ENCODE measurements at places on chromosomes 5 and 9.

- no peak for DNase-seq
Measured at GRCh38 chr5:118326481-118327045, 661.8 kb downstream of the DTWD2 start.

DNA sequence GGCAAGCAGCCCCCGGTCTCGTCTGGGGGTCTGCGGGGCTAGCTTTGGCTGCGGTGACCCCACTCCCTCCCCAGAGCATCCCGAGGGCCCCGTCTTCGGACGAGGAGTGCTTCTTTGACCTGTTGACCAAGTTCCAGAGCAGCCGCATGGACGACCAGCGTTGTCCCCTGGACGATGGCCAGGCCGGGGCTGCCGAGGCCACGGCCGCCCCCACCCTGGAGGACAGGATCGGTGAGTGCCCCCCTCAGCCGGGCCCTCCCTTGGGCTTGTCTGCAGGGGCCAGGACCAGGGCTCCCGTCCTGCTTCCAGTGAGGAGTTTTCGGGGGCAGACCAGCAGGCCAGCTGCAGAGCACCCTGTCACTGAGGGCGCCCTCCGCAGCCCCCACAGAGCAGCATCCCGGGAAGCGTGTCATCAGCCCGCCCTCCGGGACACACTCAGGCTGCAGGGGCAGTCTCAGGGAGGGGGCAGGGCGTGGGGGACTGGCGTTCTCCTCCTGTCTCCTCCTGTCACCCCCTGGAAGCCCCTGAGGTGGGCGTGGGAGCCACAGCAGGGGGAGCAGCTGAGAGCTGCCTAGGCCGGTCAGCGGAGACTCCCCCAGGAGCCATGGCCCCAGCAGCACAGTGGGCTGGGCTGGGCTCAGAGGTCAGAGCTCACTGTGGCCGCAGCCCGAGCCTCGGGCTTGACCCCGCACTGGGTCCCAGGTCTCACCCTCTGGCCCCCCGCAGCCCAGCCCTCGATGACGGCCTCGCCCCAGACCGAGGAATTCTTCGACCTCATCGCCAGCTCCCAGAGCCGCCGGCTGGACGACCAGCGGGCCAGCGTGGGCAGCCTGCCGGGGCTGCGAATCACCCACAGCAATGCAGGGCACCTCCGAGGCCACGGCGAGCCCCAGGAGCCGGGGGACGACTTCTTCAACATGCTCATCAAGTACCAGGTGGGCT is 7.7 kb downstream of the DNLZ start:
- DNase-seq = no peak

DNA sequence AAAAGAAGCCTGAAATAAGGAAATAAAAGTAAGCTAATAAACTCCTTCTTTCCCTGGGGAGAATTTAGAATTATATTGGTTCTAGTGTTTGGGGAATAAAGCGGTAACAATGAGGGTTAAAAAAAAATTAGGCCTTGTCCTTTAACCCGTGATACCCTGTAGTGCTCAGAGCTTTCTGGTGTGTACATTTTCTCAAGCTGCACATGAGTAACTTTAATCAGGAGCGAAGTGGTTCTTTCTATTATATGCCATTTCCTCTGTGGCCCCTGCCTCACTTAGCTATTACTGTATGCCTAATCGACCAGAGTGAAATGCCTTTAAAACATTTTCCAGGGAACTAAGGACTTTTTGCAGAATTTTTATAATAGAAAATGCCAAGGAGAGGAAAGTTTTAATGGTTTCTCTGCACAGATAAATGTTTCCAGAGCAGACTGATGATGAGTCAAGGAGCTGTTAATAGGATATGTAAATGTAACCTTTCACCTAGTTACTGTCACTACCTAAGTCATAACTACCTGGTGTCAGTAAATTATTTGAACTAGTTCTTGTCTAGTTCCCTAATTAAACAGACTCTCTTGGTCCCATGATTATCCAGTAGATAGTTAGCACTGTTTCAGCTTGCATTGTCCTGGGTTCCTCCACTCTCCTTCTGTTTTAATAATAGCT is 7.6 kb downstream of the PAM start:
- DNase-seq = no peak

DNA sequence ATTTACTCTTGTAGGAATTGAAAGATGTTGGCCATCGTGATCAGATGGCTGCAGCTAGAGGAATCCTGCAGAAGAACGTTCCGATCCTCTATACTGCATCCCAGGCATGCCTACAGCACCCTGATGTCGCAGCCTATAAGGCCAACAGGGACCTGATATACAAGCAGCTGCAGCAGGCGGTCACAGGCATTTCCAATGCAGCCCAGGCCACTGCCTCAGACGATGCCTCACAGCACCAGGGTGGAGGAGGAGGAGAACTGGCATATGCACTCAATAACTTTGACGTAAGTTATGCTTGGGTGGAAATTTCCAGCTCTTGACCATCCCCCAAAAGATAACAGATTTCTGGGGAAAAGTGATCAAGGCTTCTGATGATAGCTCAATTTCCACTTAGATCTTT is 50.6 kb downstream of the LRRTM2 start:
- DNase-seq = no peak

DNA sequence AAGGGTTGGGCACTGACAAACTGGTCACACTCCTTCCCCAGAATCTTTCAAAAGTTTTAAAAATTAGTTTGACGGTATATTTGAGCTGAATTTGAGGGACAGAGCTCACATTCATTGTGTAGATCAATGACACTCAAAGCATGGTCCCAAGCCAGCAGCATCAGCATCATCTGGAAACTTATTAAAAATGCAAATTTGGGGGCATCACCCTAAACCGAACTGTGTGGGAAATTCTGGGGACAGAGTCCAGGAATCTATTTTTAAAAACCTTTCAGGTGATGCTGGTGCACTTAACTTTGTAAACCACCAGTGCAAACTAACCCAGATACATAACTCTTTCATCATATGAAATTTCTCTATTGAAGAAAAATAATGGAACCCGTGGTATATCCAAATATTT is 58.1 kb upstream of the MTAP start:
- no peak for DNase-seq

DNA sequence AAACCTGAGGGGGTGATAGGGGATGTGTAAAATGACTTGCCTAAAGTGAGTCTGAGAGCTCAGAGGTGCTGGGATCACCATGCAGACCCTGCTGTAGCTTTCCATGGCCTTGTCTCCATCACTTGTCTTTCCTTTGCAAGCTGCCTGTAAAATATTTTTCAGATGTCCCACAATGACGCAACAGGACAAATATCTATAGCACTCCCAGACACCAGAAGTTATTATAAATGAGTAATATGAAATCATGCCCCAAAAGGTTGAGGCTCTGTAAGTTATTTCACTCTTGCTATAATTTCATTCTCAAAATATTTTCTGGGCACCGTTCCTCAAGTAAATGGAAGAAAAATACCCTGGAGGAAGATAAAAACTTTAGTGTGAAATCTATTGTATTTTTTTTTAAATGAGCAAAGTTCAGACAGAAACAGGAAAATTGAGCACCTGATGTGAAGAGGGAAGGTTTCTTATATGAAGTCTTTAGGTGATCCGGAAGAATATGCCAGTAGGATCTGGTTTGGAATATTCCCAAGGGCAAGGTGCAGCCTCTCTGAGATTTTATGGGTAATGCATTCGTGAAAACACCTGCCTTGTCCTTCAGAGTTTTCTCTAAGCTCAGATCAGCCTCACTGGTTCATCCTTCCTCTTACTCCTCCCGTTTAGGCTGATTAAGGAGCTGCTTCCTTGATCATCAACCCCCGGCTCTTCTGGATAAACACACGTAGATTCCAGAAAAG is 138.3 kb upstream of the DMAC1 start:
- no peak for DNase-seq

GRCh38 chr5:151257731-151258181 is 4.8 kb downstream of the GM2A start:
- no peak for DNase-seq

DNA sequence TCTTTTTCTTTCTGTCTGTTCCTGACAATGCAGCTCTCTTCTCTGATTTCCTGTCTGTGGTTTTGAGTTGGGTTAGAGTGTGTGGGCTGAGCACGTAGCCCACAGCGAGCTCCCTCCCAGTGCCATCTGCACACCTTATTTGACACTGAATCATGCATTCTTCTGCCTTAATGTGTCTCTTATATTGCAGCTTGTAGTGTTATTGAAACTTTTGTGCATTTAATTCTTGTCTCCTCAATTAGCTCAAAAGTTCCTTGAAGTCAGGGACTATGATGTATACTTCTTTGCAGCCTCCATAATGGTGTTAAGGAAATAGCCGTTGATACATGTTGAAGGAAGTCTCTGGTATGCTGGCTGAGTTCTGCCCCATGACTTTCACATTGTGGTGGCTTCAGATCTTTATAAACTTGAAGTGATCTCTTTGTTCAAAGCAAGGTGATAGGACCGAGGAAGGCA is 576.2 kb upstream of the CLINT1 start:
- peak; percentile 24 for DNase-seq

DNA sequence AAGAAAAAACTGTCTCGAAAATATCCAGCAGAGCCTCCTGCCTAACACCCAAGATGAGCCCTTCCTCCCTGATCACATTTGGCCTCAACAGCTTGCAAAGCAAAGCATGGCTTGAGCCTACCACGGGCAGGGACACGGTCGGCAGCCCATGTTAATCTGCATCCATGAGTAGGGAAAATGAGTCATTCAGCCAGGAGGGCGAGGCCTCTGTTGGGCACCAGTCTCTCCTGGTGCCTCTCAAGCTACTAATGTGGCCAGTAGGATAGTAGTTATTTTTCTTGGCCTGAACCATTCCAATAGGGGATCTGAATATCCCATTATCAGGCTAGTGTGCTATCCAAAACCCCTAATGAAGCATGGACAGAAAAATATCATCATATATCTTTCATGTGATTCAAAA is 43.0 kb upstream of the SHB start:
- no peak for DNase-seq

- no peak for DNase-seq
Measured at GRCh38 chr5:165617491-165617890, 2112.1 kb downstream of the MAT2B start.

- no peak for DNase-seq
Measured at GRCh38 chr5:37738057-37738691, 101.7 kb downstream of the GDNF start.

DNA sequence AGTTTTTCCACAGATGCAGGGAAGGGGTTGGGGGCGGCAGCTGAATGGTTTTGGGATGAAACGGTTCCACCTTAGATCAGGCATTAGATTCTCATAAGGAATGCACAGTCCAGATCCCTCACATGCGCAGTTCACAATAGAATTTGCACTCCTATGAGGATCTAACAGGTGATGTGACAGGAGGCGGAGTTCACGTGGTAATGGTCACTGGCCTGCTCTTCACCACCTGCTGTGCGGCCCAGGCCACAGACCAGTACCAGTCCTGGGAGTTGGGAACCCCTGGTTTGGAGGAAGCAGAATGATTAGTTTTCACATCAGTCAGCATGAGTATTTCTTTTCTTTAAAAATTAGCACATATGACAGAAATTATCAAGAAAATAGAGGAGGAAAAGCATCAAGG is 26.3 kb downstream of the ANP32B start:
- DNase-seq = no peak

DNA sequence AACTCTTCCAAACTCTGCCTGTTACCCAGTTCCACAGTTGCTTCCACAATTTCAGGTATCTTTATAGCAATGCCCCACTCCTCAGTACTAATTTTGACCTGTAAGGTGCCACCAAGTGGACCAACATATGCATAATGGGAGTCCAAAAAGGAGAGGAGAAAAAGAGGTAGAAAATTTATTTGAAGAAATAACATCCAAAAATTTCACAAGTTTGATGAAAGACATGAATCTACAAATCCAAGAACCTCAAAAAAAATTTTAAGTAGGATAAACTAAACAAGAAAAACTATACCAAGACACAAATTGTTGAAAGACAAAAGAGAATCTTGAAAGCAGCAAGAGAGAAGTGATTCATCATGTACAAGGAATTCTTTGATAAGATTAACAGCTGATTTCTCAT is 79.8 kb downstream of the BARX1 start:
- no peak for DNase-seq

DNA sequence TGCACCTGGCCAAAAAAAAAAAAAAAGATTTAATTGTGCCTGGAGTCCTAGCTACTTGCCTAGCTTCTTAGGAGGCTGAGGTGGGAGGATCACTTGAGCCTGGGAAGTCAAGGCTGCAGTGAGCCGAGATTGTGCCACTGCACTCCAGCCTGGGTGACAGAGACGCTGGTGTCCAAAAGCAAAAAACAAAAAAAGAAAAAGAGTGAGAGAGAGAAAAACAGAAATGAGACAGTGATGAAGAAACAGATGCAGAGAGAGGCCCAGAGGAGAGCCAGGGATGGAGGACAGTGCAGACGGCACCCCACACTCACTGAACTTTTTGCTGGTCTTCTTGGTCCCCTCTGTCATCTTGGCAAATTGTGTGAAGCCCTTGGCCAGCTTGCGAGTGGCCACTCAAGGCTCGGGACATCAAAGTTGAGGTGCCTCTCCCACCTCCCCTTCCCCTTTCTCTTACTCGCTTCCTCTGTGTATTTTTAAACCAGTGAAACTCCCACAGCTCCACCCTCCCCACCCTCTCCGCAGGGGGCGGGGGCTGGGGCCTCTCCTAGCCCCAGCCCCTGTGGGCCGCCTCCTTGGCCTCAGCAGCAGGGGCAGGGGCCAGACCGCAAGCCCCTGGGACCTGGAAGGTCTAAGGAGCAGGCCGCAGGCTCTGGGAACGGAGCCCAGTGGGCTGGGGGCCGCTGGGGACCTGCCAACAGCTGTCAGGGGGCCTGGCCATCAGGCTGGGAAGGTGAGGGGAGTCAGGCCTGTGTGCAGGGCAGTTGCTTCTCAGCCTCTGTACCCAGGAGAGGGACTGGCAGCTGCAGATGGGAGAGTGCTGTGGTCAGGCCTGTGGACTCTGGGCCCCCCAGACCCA is at the start of gene SH2D3C:
Gene SH2D3C, minus strand, starts transcription at position 387 of the 856 bp plus-strand sequence. Its CDS starts 39 bp downstream, at position 348.
- peak; percentile 61 for DNase-seq

DNA sequence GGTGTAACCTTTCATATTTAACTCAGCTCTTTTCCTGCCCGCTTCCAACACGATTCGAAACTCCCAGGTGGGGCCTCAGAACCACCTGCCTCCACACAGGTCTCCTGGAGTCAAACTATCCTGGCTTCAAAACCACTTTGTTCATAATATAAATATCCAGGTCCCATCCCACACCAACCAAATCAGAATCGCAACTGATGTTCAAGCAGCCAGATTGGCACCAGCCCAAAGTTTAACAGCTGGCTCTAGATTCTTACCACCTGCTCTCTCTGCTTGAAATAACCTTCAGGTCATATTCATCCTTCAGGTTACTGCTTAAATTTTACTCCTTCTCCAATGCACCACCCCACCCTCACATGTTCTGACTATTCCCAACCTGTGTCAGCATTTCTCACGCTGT is 231.4 kb upstream of the TRPM3 start:
- no peak for DNase-seq
